ENCODE measurements at places on chromosomes 1 and 21.

GRCh38 chr1:24207709-24208108, 20.6 kb upstream of the IFNLR1 start:
- no peak for DNase-seq

GRCh38 chr1:80158771-80159170, 1152.2 kb upstream of the ADGRL4 start:
- no peak for DNase-seq

GRCh38 chr21:38307771-38308531, 51.2 kb downstream of the KCNJ15 start:
- no peak for DNase-seq

DNA sequence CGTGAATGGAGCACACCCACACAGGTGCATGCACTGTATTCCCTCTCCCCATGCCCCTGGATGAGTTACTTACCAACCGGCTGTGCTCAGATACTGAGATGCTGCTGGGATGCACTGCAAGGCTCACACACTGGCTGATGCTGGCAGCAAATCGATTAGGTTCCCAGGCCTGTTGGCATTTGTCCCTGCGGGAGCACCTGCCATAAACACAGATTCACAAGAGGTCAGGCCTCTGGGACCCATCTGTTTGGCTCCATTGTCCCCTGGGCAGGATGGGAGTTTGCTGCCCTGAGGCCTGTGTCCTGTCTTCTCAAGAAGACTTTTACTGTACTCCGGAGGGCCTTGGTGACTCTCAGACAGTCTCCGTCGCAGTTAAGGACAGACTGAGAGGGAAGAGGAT, 145.4 kb downstream of the PLXNA2 start:
- no peak for DNase-seq

DNA sequence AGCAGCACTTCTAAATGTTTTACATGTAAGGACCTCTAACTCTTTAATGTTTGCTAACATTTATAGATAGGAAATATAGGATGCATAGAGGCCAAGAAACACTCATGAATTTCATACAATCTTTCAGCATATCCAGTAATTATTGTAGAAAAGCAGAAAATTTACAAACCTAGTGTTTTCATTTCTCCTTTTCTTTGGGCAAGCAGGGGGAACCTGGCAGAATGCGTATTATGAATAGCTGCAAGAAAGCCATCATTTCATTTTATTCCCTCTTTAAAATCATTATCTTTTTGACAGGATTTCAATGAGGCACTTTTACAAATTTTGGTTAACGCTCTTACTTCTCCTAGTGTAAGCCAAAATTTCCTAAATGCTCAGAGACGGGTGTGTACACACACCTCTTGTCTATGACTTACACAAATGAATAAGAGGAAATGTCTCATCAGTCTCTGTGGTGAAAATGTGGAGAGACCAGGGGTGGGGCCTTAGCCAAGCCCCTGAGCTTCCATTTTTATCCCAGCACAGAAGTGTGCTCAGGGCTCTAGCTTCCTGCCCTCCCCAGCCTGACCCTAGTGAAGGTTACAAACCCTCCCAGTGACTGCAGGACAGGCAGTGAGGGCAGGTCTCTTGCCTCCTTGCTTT, 91.6 kb downstream of the LRRC8C start:
- no peak for DNase-seq

- DNase-seq: no peak
These were observed 4.1 kb upstream of the PDZK1 start for GRCh38 chr1:145711213-145711651.

- no peak for DNase-seq
These were observed 15.0 kb downstream of the CNTN2 start for GRCh38 chr1:205057808-205058575.

GRCh38 chr1:244065960-244066388, 14.9 kb downstream of the ZBTB18 start:
- DNase-seq: no peak

GRCh38 chr1:29292344-29292743, 56.0 kb downstream of the PTPRU start:
- DNase-seq: no peak

- no peak for DNase-seq
These were observed 30.8 kb upstream of the DMBX1 start for GRCh38 chr1:46458846-46459245.

GRCh38 chr1:29785554-29785953, 549.2 kb downstream of the PTPRU start:
- no peak for DNase-seq

DNA sequence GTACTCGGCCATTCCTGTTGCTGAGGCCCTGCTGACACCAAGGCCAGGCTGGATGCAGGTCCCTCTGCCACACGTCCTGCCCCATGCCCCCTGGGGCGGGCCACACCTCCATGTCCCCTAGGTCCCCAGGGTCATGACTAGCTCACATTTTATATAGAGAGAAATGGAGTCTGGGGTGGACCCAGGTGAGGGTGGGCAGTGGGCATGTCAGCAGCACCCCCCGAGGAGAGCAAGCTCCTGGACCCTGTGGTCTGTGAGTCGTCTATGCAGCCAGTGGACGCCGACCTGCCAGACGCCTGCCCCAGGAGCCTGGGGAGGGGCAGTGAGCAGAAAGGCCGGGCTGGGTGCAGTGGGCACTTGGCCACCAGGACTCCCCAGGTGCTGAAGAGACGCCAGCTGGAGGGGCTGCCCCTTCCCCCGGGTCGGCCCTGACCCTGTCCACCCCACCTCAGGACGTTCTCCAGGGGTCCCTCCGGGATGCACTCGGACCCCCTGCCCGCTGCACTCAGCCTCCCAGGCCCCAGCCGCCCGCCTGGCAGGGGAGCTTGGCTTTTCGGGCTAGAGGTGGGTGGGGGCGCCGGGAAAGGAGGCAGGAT, 15.9 kb downstream of the SAMD11 start:
- no peak for DNase-seq
